ENCODE measurements at places on chromosomes 16 and 17.

DNA sequence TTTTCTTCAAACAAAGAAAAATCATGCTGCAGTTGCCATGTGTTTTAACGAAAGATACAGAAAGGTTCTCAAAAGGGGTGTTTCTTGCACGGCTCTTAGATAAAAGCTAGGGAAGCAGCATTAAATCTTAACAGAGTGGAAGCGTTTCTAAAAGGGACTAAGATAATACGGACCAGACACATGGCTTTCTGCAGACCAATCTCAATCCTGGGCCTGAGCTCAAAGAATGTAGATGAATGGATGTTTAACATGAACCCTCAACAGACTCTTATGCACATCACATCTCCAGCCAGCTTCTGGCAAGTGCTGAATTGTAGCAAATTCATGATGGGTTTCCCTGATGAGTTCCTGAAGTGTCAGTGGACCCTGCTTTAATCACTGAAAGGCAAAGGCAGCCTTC lies 80.2 kb upstream of the COX10 start:
- no peak for DNase-seq

GRCh38 chr16:89052191-89052889 lies 41.3 kb upstream of the ACSF3 start:
- no peak for DNase-seq

GRCh38 chr16:47565454-47565853 lies 104.3 kb downstream of the PHKB start:
- no peak for DNase-seq

GRCh38 chr16:66588981-66589713 lies 9.9 kb downstream of the CMTM2 start:
- DNase-seq = no peak

- DNase-seq = no peak
Observed at GRCh38 chr17:48637323-48638260, 11.4 kb upstream of the HOXB9 start.
